ENCODE measurements at places on chromosomes 11 and 22.
A peak's percentile ranks its signal among the peaks of the same experiment; 100 is the strongest.

DNA sequence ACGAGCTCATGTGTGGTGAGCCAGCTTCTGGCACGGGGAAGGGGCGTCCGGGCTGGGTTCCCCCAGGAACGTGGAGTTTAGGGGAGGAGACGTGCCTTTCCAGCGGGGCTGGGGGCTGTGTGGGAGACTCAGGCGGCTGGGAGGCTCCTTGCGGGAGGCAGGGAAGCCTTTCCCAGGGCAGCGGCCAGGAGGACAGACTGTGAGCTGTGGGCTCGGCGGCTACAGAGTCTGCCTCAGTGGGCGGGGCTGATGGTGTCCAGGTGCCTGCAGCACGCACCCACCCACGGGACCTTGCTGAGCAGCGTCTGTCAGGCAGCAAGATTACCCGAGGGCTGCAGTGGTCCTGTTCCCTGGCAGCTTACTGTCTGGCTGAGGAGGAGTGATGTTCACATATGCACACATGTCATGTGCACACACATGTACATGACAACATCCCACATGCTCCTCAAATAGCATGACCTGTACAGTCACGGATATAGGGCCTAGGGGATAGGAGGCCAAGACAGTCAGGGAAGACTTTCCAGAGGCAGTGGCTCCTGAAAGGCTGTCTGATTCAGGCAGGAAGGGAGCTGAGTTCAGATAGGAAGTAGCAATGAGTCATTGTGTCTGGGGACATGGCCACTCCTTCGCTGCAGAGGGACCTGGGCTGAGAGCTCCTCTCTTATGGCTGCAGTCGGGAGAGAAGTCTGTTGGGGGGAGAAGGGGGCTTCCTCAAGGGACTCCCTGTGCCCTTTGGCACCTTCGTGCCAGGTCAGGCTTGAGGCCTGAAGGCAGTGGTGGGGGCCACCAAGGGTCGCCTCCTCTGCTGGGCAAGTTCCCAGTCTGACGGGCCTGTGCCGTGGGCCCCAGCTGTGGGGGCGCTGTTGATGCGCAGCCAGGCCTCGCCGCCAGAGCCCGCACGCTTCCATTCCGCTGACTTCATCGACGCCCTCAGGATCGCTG is 23.3 kb upstream of the PPP6R3 start:
- no peak for DNase-seq

- DNase-seq = no peak
Observed at GRCh38 chr22:23762842-23763578, at the start of gene C22orf15. Gene C22orf15 (plus strand): TSS chr22:23762990. CDS start chr22:23763307, 317 bp downstream.

DNA sequence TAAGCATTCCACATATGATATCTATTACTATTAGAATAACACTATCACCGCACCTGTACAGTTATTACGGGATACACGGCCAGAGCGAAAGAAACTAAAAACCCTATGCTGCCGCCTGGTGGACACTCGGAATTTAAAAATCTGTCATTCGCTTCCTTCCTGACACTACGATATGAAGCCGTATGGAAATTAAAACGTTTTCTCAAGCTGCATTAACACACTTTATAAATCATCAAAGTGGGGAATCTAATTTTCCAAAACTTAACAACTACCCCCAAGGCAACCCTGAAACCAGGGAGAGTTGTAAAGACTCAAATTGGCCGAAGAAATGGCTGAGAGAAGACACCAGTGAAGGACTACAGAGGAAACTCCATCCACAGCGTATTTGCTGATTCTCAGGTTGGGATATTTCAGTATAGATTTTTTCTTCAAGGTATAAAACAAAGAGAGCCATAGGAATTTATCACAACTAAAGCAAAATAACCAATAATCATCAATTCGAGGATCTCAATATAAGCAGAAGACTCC is 1.4 kb downstream of the CCDC73 start:
- peak; percentile 43 for DNase-seq

DNA sequence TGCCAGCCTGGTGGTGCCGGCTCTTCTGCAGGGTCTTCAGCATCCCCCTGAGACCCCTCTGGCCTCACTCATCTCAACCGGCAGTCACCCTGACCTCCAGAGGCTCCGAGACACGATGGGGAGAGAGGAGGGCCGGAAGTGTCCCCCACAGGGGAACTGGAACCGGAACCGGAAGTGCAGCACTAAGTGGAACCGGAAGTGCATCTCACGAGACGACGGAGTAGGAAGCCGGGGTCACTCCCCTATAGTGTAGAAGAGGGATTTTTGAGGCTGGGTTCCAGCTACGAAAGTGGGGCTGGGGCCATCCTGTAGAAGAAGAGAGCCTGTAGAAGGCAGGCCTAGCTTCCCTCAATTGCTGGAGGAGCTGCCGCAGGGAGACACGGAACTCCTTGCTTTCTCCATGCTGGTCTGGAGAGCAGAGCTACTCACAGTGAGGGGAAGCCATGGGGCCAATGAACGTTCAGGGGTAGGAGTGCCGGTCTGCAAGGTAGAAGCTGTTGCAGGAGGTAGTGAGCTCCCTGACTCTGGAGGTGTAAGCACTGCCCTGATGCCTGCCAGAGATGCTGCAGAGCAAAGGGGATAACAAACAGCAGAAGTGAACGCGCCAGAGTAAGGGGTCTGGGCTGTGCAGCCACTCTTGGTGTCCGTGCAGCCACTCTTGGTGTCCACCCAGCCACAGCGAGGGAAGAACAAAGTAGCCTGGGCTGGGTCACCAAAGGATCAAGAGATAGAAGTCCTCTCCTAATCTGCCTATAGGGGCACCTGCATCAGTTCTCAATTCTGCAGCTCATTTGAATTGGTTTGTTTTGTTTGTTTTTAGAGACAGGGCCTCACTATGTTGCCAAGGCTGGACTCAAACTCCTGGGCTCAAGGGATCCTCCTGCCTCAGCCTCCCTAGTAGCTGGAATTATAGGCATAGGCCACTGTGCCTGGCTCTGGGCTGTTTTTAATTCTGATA is 21.9 kb downstream of the SCUBE1 start:
- DNase-seq = no peak

GRCh38 chr22:36347094-36347493 is 40.7 kb downstream of the MYH9 start:
- DNase-seq = no peak

GRCh38 chr11:64078284-64078683 is 42.6 kb downstream of the FLRT1 start:
- DNase-seq = no peak

DNA sequence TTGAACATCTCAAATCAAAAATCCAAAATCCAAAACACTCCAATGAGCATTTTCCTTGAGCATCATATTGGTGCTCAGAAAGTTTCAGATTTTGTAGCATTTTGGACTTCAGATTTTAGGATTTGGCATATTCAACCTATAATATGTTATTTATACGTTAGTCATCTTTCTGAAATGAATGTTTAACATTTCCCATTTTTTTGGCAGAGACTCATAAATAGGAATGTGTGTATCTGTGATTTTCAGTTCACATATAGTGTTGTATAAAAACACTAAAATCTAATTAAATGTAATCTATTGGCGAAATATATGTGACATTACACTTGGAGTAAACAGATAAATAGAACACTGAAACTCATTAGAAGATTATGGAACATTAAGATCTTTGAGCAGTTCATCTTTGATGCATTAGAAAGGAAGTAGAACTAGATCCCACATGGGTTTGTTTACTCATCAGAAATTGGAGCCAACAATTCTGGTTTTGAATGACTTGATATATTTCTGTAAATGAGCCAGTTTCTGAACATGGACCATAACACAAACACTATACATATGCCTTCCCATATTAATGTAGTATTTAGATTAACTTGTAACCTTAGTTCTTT is 153.1 kb downstream of the UVRAG start:
- no peak for DNase-seq

DNA sequence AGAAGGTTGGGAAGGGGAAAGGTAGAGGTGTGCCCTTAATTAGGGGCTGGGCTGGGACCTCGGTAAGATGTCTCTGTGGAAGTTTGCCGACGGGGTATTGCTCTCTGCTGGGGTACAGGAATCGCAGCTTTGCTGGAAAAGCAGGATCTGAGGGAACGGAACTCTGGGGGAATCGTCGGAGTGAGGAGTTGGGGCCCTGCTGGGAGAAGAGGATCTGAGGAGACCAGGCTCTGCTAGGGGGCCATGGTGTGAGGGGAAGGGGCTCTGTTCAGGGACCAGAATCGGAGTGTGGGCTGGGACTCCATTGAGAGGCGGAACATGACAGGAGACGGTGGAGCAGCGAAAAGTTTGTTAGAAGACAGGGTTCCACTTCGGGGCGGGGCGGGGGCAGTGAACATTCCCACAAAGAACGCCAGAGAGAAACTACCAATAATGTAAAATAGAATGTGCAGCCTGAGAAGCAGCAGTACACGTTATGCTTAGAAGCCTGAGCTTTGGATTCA is 456 bp downstream of the AAMDC start:
- no peak for DNase-seq

DNA sequence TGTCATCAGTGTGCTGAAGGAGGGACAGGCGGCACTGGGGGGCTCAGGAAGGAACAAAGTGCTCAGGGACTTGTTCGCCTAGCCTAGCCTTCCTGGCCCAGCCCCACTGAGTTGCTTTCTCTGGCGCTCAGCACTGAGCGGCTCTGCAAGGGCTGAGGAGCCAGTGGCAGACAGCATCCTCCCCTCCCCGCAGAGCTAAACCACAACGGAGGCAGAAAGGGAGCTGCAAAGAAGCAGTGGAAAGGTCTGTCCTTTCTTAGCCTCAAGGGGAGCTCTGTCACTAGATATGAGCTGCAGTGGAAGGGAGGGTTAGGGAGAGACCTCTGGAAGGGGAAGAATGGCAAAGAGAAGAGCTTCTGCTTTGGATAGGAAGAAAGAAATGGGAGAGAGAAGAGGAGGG is 89.7 kb upstream of the PHOX2A start:
- peak; percentile 3 for DNase-seq

DNA sequence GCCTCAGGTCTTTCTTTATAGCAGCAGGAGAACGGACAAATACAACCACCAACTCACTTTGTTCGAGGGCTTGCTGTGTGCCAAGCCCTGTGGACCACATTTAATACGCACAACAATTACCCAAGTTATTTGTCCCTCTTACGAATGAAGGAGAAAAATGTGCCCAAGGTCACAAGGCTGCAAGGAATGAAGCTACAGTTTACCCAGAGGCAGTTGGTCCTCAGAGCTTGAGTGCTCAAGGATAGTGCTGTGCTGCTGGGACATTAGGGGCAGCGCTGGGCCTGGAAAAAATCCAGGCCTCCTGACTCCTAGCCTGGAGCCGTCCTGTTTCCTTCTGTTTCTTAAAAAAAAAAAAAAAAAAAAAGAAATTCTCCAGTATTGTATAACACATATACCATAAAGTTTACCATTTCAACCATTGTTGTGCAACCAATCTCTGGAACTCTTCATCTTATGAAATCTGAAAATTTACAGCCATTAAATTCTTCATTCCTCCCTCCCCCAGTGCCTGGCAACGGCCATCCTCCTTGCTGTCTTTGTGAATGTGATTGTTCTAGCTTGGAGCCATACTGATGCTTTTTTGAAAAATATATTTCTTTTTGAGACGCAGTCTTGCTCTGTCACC is 1.0 kb upstream of the C11orf86 start:
- DNase-seq = no peak

DNA sequence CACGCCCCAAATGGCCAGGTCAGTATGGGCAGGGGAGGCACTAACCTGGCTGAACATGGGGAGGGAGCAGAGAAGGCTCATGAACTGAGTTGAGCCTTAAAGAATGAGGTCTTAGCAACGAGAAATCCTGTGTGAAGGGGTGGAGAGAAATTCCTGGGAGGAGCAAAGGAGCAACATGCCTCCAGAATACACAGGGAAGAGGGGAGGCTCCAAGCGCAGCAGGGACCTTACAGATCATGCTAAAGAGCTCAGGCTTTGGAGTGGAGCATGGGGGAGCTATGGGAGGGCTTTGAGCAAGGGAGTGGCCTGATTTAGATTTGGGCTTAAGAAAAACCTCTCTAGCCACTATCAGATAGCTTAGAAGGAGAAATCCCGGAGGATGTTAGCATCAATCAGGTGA is 88.1 kb downstream of the MN1 start:
- no peak for DNase-seq

DNA sequence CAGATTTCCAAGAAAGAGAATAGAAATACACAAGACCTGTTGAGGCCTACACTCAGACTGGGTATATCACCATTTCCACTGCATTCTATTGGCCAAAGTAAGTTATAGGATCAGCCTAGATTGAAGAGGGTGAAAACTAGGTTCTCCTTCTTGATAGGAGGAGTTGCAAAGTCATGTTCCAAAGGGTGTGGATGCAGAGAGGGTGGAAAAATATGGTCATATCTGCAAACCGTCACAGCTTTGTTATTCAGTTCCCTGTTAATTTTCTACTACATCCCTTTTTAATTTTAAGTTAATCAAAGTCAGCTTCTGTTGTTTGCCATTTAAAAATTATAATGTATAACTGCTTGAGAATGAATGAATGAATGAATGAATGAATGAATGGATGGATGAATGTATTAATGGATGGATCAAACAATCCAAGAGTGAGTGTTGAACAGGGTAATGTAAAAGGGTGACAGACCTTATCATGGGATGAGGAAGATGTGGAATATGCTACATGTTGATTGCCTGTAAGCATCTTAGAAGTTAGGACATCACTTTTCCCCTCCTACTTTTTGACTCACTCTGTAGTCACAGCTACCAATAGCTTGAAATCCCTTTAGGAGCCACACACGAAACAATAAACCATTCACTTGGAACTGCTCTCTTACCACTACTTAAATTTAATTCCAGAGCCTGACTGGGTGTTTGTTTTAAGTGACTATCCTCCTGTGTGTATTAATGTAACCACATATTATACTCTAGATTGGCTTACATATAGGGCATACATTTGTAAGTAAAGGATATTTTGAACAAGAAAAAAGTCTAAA is 121.5 kb downstream of the CCDC34 start:
- DNase-seq = no peak

DNA sequence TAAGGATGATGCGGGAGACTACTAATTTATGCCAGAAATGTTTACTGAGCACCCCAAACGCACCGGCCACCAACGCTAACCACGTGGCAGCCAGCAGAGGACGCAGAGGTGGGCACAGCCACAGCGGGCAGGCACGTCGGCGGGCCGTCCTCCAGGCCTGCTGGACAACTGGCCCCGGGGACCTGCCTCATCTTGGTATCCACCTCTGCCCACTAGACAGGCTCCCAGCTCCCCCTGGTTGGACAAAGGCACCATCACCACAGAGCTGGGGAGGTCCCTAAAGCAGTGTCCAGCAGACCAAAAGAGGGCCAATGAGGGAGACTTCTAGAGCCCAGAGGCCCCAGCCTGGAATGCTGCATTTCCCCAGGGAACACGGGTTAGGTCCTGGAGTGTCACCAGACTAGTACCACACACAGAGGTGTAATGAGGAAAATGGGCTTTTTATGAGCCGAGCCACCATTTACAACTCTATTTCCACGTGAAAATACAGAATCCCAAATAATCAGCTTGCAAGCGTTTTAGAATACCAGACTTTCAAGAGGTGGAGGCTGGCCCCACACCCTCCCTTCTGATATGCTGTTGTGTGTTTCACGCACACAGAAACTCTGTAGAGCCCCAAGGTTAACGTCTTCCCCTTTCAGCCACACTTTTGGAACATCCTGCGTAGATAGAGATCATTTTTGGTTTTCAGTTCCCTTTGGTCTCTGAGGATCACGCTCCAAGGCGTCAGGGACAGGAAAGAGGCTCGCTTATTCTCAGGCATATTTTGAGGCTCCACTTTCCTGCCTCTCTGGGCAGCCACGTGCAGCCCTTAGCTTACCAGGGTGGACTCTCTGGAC is 23.7 kb upstream of the BID start:
- no peak for DNase-seq

Measured in activated CD8-positive, alpha-beta memory T cell treated with anti-CD3 and anti-CD28 coated beads for 1 hour (primary cell).